Nucleus accumbens (tissue), 56 donors: ENCODE measurements at places on chromosomes 5 and 9.

DNA sequence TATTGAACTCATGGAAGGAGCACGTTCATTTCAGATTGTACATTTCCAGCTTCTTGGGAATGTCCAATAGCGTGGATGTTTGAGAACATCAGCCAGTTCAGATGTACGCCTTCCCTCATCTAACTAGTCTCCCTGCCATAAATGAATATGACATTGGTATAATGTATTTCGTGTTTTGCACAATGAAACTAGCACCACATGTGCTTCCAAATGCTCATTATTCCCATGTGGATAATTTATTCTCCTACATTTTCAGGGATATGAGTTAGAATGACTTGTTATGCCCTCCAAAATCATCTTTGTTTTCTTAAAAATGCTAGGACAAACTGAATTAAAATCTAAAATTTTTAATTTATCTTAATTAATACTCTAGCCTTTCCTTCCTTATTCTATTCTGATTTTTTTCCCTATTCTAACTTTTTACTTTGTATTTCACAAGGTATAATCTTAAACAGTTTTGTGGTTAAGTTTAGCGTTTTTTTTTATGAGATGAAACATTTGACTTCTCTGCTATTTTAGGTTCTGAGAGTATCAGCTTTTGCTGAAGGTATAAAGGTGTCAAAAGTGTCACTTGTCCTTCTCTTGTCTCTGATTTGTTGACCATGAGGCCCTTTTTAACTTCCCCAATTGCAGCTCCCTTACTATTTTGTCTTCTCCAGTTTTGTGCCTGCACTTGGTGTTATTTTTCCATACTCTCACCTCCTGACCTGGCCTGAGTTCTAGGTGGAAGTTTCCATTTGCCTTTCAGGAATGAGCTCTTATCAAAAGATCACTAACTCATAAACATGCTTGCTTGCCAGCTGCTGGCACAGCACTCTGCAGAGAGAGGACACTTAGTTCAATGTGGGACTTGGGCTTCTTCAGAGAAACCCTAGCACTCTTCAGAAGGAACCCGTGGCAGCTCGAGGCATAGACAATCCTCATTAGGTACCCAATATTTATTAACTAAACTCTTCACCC lies 106.8 kb downstream of the FRMD3 start:
- no peak for DNase-seq

GRCh38 chr9:80932181-80932580 lies 757.2 kb downstream of the TLE1 start:
- DNase-seq: no peak

GRCh38 chr5:89350684-89351083 lies 467.7 kb upstream of the MEF2C start:
- DNase-seq: no peak

GRCh38 chr9:126682928-126683697 lies 69.4 kb downstream of the LMX1B start:
- no peak for DNase-seq

DNA sequence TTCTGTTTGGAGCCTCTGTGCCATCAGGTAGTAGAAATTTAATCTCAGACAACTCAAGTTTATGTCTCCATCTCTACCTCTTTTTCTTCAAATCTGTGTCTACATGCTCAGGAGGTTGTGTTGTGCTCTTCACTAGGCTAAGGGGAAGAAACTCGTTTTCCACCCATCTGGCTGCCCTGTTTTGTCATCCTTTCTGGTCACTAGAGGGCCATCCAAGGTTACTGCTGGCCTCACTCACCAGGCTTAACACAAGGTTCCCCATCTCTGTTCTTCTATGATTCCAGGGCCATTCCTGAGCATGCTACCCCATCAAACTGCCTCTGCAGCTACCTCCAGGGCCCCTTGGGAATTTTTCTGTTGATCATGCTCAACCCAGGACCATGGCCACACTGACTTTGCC lies 213.3 kb upstream of the FBXL7 start:
- DNase-seq: peak; percentile 7

- no peak for DNase-seq
Observed at GRCh38 chr5:111997711-111998110, 240.7 kb upstream of the NREP start.

- DNase-seq: no peak
Observed at GRCh38 chr5:171395042-171395441, 7.4 kb downstream of the NPM1 start.

GRCh38 chr9:14585730-14586473 lies 107.3 kb downstream of the ZDHHC21 start:
- no peak for DNase-seq

DNA sequence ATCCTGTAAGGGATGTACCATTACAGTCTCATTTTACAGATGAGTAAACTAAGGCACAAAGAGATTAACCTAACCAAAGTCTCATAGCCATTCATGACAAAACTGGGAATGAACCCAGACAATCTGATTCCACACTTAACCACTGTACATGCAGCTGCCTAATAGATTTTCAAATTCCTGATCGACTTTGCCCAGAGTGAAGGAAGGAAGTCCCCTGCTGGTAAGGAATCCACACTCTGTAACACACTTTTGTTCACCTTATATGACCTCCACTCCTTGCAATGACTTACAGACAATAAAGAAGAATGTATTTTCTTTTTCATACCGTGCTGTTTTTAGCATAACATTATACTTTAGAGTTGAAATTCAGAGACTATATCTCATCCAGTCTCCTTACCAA lies 31.3 kb upstream of the PLPP6 start:
- no peak for DNase-seq

DNA sequence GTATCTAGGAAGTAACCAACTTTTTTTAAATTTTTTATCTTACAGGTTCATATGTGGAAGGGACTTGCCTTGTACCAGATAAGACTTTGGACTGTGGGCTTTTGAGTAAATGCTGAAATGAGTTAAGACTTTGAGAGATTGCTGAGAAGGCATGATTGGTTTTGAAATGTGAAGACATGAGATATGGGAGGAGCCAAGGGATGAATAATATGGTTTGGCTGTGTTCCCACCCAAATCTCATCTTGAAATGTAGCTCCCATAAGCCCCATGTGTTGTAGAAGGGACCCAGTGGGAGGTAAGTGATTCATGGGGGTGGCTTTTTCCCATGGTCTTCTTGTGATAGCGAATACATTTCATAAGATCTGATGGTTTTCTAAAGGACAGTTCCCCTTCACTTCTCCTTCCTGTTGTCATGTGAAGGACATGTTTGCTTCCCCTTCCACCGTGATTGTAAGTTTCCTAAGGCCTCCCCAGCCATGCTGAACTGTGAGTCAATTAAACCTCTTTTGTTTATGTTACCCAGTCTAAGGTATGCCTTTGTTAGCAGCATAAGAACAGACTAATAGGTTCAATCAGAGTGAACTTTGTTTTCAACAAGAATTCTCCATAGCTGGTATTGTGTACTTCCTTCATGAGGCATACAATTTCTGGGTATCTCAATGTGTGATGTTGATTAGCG lies 535.6 kb upstream of the MEF2C start:
- no peak for DNase-seq

- no peak for DNase-seq
Observed at GRCh38 chr9:115548609-115549260, 430.8 kb upstream of the TNC start.

DNA sequence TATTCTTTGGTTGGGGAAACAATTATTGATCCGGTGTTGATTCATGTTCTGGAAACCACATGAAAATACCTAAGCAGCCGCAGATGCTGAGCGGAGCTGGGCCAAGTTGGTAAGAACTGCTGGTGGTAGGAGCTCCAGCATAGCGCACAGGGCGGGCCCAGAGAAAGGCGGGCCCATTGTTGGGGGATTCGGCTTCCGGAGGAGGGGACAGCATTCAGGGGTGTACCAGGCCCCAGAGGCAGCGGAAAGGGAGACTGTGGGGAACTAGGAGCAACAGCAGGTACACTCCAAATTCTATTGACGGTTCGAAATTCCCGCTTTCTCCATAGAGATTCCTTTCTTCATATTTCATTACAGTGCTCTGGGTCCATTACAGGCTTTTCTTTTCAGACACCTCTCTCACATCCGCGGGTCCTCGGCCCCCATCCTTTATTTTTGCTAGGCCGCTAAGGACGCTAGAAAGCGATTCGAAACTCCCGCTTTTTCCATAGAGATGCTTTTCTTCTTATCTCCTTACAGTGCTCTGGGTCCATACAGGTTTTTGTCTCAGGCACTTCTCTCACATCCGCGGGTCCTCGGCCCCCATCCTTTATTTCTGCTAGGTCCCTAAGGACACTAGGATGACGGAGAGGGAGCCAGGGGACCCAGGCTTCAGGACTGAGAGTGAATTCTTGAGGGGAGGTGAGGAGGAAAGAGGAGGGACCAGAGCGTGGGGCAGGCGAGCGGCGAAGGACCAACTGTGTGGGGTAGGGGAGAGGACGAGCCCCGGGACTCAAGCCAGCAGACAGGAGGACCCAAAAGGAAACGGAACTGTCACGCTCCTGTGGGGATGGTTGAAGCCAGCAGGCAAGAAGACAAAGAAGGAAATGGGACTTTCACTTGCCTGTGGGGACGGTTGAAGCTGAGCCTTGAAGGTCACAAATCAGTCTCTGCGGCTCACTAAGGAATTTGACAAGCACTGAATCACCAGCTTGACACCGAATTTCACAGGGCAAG lies at the start of gene CCDC152:
CCDC152 (plus strand) TSS at position 213 of the 996 bp plus-strand sequence. CDS start 2,304 bp downstream, outside the sequence.
- DNase-seq: no peak

- DNase-seq: no peak
Observed at GRCh38 chr9:105141146-105141975, 103.1 kb upstream of the SLC44A1 start.

DNA sequence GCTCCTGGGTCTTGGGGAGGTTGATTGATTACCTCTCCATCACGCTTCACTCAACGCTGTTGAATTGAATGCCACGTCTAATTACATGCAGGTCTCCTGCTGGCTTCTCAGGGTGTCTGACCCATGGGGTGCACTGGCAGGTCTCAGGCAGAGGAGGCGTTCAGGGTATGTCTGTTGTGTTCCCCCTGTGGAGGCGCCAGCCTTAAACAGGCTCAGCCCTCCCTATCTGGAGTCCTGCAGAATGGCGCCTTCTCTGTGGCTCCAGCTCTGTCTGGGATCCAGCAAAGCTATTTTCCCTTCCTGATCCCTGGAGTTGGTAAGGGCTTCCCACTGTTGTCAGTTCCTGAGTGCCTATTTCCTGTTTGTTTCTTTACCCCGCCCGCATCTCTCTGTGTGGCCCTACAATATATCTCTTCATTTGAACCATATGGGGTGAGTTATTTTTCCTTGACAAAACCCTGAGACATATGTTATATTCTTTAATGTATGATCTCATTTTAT lies 150.0 kb downstream of the NTRK2 start:
- DNase-seq: no peak

- no peak for DNase-seq
Observed at GRCh38 chr5:135568246-135568645, 10.5 kb downstream of the CXCL14 start.

GRCh38 chr9:34292552-34292951 lies 36.5 kb downstream of the KIF24 start:
- no peak for DNase-seq

GRCh38 chr9:112836394-112836793 lies 54.3 kb downstream of the SLC46A2 start:
- no peak for DNase-seq

GRCh38 chr9:135989722-135990467 lies 28.7 kb upstream of the UBAC1 start:
- peak; percentile 50 for DNase-seq

- DNase-seq: peak; percentile 63
Observed at GRCh38 chr9:19922476-19923118, 133.8 kb upstream of the SLC24A2 start.

- DNase-seq: no peak
Observed at GRCh38 chr5:1200495-1201326, 684 bp upstream of the SLC6A19 start.

DNA sequence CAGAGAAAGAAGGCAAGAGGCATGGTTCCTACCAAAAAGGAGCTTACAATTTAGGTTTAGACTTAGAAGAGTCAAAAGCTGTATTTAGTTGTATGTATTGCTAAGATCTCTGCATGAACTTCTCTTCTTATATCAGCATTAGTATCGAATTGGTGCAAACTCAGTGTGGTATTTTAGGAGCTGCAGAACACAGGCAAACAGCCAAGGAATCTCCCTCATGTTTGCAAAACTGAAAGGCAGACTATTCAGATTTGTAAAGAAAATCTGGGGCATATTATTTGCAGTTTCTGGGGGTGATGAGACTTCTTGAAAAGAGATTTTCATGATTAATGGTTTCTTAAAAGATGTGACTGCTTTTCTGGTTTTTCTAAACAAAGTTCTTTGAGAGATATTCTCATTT lies 252.7 kb downstream of the CEMIP2 start:
- DNase-seq: no peak

- no peak for DNase-seq
Observed at GRCh38 chr5:33824516-33825195, 67.1 kb downstream of the ADAMTS12 start.

- no peak for DNase-seq
Observed at GRCh38 chr5:113085880-113086409, 109.3 kb downstream of the DCP2 start.

GRCh38 chr5:150647275-150648251 lies 7.1 kb downstream of the SYNPO start:
- no peak for DNase-seq

DNA sequence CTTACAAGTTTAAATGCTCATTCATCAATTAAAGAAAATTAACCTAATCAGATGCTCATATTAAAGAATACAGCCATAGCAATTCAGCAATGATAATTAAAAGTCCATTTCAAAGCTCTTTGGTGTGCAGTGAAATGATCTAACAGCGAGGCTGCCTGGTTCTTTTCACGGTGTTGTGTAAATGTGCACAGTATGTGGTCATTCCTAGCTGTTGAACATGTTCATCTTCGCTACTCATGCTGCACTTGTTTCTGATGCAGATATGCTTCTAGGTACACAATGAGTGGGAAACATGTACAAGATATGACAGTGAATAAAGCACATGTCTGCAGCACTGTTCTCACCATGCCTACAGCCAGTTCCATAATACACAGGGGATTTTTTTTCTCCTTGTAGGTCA lies 163.5 kb downstream of the NR2F1-AS1 start:
- DNase-seq: no peak

GRCh38 chr9:4020038-4020754 lies 279.7 kb downstream of the GLIS3 start:
- no peak for DNase-seq

DNA sequence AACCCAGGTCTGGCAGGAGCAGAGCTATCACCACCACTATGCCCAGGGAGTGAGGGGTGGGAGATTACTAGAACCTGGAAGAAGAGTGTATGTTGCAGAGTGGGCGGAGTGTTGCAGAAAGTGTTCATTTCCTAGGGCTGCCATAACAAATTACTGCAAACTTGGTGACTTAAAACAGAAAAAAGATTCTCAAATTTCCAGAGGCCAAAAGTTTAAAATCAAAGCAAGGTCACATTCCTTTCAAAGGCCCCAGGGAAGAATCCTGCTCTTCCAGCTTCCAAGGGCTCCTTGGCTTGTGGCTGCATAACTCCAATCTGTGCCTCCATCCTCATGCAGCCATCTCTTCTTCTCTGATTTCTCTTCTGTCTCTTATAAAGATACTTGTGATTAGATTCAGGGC lies 30.6 kb upstream of the SPINK4 start:
- no peak for DNase-seq

- no peak for DNase-seq
Observed at GRCh38 chr9:113125386-113126035, 25.3 kb upstream of the SLC31A2 start.

GRCh38 chr5:10195301-10195700 lies 54.4 kb downstream of the ATPSCKMT start:
- DNase-seq: no peak

- no peak for DNase-seq
Observed at GRCh38 chr5:116472274-116472673, 102.3 kb downstream of the SEMA6A start.
